Thoracic aorta (tissue), 2 donors: ENCODE measurements at places on chromosomes 6 and 20. TPM values are rescaled to one million over a fixed set of nuclear protein-coding genes. Genes with fewer than 3 reads are reported as not detected.

SLC22A2 gene
- total RNA-seq: not detected

MARCKS gene
- total RNA-seq: 34.3 TPM

RAB22A gene
- 18.7 TPM for total RNA-seq

FOXF2 gene
- not detected for total RNA-seq

DNA sequence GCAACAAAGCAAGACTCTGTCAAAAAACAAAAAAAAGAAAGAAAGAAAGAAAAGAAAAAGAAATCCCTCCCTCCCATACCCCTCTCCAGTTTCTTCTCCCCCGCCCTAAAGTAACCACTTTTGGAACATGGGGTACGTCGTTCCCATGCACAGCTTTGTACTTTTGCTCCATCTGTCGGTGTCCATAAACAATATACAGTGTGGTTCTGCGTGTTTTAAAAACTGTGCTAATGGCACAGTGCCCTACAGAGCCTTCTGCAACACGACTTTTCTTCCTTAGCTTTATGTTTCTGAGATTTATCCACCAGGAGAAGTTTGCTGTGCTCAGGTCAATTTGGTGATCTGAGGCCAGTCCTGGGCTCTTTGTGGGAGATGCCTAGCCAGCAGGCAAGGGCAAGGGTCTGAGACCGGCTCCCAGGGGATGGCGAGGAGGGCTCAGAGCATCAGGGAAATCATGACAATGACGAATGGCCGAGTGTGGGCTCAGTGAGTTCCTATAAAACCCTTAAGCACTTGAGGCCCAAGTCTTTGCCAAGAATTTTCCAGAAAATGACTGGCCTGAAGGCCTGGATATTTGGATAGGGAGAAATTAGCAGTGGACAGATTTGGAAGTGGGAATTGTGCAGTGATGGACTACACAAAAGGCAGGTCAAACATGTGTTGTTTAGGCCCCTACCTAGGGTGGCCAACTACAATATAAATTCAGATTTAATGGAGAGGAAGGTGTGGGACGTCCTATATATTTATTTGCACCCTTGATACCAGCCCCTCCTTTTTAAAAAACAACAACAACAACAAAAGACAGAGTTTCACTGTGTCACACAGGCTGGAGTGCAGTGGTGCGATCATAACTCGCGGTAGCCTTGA lies 1.9 kb upstream of the BCAS4 start:
- DNase-seq: no peak

GRCh38 chr6:167793421-167793820 lies 33.3 kb upstream of the AFDN start:
- DNase-seq: no peak

DNA sequence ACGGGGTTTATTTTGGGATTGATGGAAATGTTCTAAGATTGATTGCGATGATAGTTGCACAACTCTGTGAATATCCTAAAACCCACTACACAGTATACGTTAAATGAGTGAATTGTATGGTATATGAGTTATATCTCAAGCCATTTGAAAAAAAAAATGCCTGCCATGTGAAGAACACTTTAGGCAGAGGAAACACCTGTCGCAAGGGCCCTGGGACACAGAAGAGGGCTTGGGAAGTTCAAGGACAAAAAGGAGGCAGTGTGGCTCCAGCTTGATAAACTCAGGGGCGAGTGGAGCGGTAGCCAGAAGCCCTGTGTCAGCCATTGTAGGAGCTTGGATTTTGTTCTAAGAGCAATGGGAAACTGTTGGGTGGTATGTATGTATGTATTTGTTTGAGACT lies 37.0 kb downstream of the CEP250 start:
- no peak for DNase-seq

- DNase-seq: no peak
These were observed 26.4 kb downstream of the AFG1L start for GRCh38 chr6:108321253-108321747.

DNA sequence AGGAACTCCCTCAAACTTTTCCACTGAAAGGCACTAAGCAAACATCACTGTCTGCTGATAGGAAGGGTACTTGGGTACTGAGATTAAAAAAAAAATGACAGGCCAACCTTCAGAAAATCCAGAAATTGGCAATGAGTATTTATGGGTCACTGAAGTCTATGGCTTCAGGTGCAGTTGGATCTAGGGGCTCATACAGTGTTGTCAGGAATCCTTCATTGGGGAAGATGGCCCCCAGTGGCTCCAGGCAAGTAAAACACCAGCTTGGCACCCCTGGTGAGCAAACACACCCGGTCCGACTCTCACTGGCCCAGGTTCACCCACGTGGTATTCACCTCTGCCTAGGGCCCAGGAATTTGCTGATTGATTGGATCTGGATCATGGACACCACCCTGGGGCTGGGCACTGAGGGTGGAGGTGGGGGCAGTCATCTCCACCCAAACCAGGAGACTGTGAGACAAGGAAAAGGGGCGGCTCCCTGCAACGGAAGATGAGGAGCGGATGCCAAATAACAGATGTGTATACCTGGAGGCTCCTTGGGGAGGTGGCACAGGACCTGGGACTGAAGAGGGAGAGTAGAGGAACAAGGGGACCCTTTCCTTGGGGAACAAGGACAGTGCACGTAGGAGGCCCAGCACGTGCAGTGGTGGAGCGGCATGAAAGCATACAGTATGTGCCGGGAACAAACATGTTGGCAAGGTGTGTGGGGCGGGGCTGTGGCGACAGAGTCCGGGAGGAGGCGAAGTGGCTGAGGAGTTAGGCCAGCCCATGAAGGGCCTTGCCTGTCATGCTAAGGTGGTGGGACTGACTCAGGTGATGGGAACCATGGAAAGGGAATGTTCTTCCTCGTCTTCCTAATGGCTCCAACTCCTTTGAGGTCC lies 4.7 kb downstream of the SLC2A10 start:
- DNase-seq: no peak
